ENCODE measurements at places on chromosomes 13 and 19.

GRCh38 chr13:102394158-102395053 lies 7.4 kb downstream of the FGF14 start:
- DNase-seq = peak; percentile 93

GRCh38 chr19:32392901-32393300 lies 12.7 kb upstream of the DPY19L3 start:
- no peak for DNase-seq

DNA sequence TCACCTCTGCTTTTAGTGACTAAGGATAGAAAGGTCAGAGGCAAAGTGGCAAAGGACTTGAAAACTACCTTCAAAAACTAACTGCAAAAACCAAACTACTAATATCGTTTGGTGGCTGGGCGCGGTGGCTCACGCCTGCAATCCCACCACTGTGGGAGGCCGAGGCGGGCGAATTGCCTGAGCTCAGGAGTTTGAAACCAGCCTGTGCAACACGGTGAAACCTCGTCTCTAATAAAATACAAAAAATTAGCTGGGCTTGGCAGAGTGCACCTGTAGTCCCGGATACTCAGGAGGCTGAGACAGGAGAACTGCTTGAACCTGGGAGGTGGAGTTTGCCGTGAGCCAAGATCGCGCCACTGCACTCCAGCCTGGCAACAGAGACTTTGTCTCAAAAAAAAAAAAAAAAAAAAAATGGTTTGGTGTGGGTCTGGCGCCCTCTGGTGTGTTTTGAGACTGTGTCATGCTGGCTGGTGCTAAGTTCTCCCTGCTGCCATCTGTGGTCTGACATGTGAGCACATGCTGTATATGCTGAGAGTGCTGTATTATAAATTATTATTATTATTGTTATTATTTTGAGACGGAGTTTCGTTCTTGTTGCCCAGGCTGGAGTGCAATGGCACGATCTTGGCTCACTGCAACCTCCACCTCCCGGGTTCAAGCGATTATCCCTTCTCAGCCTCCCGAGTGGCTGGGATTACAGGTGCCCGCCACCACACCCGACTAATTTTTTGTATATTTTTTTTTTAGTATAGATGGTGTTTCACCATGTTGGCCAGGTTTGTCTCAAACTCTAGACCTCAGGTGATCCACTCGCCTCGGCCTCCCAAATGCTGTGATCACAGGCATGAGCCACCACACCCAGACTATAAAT lies 36.0 kb upstream of the RNF17 start:
- peak; percentile 68 for DNase-seq

GRCh38 chr13:20553311-20553710 lies 13.6 kb upstream of the IFT88 start:
- DNase-seq = peak; percentile 77

DNA sequence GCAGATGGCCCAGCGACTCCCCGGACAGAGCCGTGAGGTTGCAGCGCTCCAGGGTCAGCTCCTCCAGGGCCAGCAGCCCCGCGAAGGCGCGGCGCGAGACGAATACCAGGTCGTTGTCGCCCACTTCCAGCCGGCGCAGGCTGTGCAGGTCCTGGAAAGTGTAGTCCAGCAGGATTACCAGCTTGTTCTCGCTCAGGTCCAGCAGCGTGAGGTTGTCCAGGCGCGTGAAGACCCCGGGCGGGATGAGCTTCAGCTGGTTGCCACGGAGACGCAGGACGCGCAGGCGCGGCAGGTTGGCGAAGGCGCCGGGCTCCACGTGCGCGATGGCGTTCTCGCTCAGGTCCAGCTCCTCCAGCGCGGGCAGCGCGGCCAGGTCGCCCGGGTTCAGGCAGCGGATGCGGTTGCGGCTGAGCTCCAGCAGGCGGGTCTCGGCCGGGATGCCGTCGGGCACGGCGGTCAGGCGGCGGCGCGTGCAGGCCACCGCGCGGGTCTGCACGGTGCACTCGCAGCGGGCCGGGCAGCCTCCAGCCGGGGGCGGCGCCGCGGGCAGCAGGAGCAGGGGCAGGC lies 9.3 kb upstream of the PEAK3 start:
- DNase-seq = peak; percentile 39

- DNase-seq = no peak
Measured at GRCh38 chr13:46595136-46595884, 42.3 kb downstream of the LRCH1 start.

- DNase-seq = no peak
Measured at GRCh38 chr13:46633416-46633815, 80.4 kb downstream of the LRCH1 start.

GRCh38 chr13:63448692-63449091 lies 2033.0 kb upstream of the PCDH20 start:
- no peak for DNase-seq

- DNase-seq = no peak
Measured at GRCh38 chr19:41205995-41206394, 13.0 kb downstream of the CYP2S1 start.

GRCh38 chr13:19607523-19608078 lies 25.9 kb upstream of the MPHOSPH8 start:
- no peak for DNase-seq

All from right hindlimb (tissue), 1 donor.